ENCODE measurements at places on chromosomes 3 and 15. TPM values are rescaled to one million over a fixed set of nuclear protein-coding genes. Genes with fewer than 3 reads are reported as not detected.

Gene FBXO40
- total RNA-seq = not detected

- peak; percentile 60 for DNase-seq
Measured at GRCh38 chr3:126961791-126962461, 21.0 kb upstream of the PLXNA1 start.

DNA sequence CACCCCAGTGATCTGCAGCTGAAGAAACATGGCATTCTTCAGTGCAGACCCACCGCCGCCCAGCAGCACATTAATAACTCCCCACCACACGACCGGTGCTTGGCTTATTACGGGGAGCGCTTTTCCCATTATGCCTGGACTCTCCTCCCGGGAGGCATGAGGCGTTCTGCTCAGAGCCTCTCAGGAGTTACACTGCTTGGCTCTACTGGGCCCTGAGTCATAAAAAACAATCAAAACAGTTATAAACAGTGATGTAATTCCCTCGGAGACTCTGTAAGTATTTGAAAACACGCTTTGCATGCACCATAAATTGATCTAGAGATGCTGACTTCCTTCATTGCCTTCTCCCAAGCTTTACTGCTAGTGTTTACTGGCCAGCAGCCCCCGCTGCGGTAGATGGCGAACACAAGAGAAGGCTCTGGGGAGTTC is 77.1 kb upstream of the SNRPA1 start:
- DNase-seq = no peak

Gene SLC24A5
- 0.89 TPM for total RNA-seq

GRCh38 chr3:156764751-156765150 is 61.4 kb upstream of the LEKR1 start:
- DNase-seq = no peak

DNA sequence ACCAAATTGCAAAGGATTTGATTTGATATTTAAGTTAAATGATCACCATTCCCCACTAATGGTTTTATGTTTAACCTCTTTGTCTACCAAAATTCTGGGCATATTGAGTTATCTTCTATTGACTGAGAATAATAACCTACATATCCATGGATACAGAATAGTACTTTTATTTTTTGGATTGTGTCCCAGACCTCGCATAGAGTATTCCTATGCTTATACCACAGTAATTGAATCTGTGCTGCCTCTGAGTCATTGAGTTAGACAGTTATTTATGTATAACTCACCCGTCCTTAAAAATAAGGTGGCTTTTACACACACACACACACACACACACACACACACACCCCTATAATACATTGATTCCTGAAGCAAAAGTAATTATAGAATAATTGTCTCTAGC is 690.1 kb upstream of the BCHE start:
- no peak for DNase-seq

DNA sequence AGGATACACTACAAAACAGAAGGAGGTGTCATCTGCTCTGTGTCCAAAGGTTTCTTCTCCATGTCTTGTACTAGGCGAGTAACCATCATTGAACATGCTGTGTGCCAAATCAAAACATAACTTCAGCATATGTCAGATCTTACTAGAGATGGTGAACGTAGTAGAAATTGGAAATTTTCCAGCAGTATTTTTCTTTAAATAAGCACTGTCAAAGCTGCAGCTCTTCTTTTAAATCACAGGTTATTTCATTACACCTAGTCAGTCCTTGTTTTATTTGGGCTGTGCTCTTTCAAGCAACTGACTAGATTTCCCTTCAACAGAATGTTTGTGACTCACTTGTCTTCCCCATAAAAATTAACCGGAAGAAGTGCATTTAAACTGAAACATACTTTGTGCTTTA is 46.5 kb downstream of the MSL2 start:
- DNase-seq = no peak

DNA sequence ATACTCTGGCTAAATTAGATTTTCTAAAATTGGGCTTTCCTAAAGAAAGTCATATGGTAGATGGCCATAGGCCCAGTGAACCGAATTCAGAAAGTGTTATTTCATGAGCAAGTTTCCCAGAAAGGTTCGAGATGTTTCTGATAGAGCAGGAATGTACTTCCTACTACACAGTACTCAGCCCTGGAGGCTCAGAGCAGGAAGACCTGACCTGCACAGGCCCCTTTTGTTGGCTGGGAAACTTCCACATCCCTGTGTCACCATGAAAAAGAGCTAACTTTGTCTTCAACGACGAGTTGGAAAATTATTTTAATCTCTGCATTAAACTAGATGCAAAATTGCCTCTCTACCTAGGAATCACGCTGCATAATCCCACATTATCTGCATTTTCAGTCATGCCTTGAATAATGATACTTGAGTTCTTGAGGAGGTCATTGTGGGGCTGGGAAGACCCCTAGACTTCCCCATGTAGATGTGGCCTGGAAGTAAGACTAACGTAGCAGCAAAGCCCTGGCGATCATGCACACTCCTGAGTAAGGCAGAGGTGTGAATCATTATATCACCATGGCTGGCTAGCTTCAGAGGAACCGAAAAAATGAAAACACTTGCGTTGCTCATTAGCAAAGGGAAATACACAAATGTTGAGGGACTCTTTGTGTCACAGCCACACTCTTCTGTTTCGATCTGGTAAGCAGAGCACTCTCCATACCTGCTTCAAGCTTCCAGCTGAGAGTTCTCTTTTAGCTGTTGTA is 47.1 kb downstream of the CMTM7 start:
- no peak for DNase-seq

Gene POPDC2
- total RNA-seq = 4.9 TPM

Gene KNG1
- total RNA-seq = not detected

DNA sequence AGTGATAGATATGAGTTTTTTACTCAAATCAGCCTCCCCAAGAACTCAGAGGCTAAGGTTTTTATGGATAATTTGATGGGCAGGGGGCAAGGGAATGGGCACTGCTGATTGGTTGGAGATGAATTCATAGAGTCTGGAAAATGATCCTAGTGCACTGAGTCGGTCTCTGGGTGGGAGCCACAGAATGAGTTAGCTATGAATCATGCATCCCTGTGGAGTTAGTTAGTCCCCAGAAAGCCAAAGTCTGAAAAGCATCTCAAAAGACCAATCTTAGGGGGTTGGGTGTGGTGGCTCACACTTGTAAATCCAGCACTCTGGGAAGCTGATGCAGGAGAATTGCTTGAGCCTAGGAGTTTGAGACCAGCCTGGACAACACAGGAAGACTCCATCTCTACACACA is 516.1 kb downstream of the AGBL1 start:
- DNase-seq = no peak

GRCh38 chr3:178067721-178068120 is 468.5 kb upstream of the KCNMB2 start:
- no peak for DNase-seq

DNA sequence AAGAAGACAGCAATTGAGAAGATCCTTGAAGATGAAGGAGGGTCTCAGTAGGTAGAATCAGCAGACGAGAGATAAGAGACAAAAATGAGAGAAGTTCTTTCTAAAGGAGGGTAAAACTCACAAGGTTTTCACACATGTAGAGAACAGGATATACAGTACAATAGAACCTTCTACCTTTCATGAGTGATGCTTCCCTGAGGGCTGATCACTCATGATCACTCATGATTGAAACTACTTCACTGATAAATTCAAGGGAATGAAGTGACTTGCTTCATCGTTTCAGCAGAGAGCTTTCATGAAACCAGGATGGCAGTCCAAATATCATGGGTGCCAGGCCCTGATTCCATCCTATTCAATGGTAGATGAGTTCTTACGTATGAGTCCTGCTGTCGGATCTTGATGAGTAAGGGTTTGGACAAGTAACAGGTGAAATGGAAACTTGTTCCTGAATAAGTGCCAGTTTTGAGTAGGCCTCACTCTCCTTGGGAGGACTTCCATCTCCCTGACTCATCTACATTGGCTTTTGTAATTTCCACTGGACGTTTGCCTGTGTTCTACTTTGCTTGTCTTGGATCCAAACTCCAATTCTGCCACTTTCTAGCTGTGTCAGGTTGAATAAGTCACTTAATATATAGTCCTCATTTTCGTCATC is 9.6 kb upstream of the CLDN16 start:
- no peak for DNase-seq

Gene LARP6
- total RNA-seq = 40.7 TPM

DNA sequence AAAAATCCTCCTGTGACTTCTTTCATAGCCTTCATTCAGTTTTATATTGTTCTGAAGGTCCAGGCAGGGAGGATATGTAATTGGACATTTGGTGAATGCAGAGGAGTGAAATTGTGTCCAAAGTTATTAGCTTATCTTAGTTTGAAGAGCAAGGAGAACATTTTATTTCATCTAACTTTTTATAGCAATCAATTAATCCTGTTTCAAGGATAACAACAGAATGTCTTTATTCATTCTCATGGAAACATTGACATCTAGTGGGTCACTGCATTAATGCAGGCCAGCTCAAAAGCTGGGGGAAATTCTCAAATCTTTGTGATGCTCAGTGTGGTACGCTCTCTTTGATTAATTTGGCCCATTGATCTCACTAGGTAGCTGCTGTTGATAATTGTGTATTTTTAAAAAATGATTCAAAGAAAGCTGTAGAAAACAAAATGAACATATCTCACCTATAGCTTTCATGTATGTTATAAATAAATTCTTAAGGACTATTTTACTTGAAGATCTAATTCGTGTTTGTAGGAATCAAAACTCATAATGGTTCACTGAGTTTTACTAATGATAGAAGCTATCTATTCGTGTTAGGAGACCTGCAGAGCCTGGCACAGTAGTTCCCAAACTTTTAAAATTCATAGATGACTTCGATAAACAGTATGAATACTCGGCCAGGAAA is 150.8 kb upstream of the KCNMB2 start:
- DNase-seq = no peak

Gene DUOXA2
- total RNA-seq = not detected

GRCh38 chr15:22808761-22809280 is 22.4 kb downstream of the NIPA1 start:
- DNase-seq = no peak

Gene MCF2L2
- 2.6 TPM for total RNA-seq

- no peak for DNase-seq
Measured at GRCh38 chr3:62874711-62875557, at the start of gene CADPS. CADPS (minus strand) TSS chr3:62875416; CDS start chr3:62875029, 387 bp downstream.

Gene PTX3
- total RNA-seq = 4.2 TPM

DNA sequence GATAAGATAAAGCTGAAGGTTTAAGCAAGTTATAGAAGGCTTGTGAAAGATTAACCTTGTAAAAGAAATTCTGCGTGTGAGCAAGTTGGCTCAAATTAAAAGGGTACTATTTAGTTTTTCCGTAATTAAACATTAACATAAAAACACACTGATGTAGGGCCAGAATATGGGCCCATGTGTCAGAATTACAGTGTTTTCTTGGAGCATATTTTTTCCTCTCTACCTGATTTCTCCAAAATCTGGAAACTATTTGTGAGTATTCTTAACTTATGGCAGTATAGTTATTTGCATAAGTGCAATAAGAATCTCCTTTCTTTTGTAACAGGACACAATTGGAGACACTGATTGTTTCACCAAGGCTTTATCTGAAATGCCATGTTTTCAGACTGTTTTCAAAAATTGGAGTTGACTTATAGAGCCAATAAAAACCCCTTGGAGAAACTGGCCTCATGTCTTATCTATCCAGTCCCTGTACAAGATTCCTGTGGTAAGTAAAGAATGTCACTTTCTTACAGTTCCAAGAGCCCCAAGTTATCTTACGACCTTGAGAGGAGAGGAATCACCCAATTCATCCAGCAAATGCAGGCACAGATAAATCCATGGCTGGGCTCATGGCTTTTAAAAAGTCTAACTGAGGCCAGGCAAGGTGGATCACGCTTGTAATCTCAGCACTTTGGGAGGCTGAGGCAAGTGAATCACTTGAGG is 47.8 kb upstream of the P2RY1 start:
- no peak for DNase-seq

Measured in sciatic nerve (tissue), 2 donors.